ENCODE measurements at places on chromosomes 4 and X.
A peak's percentile ranks its signal among the peaks of the same experiment; 100 is the strongest.

DNA sequence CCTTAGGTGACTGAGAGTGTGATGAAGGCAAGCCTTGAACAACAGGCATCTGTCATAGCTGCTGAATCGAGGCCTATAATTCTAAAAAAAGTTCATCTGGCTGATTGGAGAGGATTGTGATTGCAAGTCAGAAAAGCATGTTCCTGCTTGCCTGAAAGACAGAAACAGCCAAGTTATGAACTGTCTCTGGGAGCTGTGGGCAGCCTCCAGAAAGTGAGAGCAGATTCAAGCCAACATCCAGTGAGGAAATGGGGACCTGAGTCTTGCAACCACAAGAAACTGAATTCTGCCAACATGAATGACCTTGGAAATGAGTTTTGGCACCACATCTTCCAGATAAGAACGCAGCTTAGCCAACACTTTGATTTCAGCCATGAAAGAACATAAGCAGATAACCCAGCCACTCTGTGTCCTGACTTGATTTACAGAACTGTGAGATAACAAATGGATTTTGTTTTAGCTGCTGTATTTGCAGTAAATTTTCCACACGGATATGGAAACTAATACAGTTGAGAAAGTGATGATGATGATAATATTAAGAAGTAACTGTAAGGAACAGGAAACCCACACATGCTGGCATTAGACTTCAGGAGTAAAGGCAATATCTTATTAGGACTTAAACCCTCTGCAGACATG is 240.3 kb upstream of the NDST3 start:
- peak; percentile 20 for DNase-seq

DNA sequence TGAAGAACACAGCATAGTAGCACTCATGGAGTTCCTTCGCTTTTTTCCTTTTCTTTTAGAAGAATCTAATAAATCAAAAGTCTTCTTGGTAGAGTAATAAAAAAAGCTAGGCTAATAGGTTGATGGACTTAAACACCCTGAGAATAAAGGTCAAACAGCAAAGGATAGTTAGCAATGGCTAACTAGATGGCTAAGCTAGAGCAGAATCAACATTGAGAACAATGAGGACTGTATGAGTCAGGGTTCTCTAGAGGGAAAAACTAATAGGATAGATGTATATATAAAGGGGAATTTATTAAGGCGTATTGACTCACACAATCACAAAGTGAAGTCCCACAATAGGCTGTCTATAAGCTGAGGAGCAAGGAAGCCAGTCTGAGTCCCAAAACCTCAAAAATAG is 550.9 kb downstream of the GLUD2 start:
- no peak for DNase-seq

DNA sequence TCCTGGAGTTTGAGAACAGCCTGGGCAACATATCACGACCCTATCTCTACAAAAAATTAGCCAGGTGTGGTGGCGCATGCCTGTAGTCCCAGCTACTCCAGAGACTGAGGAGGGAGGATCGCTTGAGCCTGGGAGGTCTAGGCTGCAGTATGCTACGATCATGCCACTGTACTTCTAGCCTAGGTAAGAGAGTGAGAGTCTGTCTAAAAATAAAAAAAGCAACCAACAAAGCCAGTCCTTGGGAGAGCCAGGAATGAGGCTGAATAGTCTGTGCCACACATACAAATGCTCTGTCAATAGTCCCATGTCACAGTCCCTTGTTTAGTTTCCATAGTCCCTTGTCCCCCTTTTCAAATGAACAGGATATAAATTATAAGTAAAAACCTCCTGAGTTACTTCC is 19.3 kb upstream of the PRSS48 start:
- no peak for DNase-seq

DNA sequence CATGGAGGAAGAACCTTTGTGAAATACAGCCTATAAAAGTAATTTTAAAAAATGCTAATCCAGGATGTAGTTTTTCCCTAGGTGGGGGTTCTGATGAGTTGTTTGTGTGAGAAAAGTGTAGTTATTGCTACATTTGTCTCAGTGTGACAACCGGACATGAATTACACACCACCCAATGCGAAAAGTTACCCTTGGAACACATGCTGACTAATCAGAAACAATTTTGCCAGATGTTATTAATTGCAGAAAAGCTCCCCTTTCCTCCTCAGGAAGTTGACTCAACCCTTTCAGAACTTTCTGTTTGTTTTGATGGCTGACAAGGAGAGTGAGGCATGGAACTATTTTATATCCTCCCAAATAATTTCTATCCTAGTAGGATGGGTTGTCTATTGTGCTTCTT is 38.1 kb upstream of the EDA2R start:
- DNase-seq, result no peak

GRCh38 chr4:180448306-180448705 is 1794.9 kb upstream of the TENM3 start:
- no peak for DNase-seq

GRCh38 chrX:66399273-66399672 is 235.2 kb downstream of the HEPH start:
- no peak for DNase-seq

DNA sequence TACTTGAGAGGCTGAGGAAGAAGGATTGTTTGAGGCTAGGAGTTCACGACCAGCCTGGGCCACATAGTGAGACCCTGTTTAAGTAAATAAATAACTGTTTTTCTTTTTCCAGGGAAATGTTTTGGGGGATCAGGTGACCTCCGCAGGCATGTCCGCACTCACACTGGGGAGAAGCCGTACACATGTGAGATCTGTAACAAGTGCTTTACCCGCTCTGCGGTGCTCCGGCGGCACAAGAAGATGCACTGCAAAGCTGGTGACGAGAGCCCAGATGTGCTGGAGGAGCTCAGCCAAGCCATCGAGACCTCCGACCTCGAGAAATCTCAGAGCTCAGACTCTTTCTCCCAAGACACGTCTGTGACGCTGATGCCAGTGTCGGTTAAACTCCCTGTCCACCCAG is 30.5 kb downstream of the ZBTB49 start:
- DNase-seq, result no peak

- DNase-seq, result peak; percentile 87
These were observed 177.6 kb downstream of the IQCM start for GRCh38 chr4:149638073-149638472.

GRCh38 chr4:15658136-15658770 is 3.1 kb upstream of the FBXL5 start:
- DNase-seq, result no peak

- DNase-seq, result no peak
These were observed 193.4 kb downstream of the UGT8 start for GRCh38 chr4:114791976-114792375.

DNA sequence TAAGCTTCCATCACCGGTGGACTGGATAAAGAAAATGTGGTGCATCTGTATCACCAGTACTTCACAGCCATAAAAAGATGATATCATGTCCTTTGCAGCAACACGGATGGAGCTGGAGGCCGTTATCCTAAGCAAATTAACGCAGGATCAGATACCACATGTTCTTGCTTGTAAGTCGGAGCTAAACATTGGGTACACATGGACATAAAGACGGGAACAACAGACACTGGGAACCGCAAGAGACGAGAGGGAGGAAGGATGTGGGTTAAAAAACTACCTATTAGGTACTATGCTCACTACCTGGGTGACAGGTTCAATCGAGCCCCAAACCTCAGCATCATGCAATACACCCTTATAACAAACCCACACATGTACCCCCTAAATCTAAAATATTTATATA is 16.3 kb upstream of the IDS start:
- DNase-seq, result no peak

- no peak for DNase-seq
These were observed 793 bp downstream of the TSPAN7 start for GRCh38 chrX:38561951-38562719.

- DNase-seq, result no peak
These were observed 7.6 kb downstream of the SLC25A14 start for GRCh38 chrX:130347321-130347720.

GRCh38 chr4:143241892-143242291 is 57.2 kb downstream of the USP38 start:
- peak; percentile 14 for DNase-seq

- no peak for DNase-seq
These were observed 163.1 kb downstream of the CPE start for GRCh38 chr4:165541851-165542459.

- no peak for DNase-seq
These were observed 5.1 kb upstream of the TNIP2 start for GRCh38 chr4:2761035-2761923.

DNA sequence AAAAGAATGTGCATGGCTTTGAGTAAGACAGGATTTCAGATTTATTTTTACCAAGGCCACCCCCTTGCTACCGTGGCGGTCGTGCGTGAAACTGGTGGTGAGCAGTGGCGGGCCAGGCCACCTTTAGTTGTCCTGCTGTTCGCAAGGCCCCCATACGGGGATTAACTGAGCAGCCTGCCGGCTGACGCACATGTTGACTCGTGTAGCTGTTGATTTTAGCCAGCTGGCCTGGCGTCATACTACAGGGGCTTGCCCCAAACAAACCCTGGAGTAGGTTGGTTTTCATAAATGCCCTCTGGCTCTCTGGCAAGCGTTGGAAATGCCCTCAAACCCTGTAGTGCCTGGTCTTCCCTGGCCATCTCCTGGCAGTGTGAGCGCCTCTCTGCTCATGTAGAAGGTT is 28.4 kb downstream of the WFS1 start:
- no peak for DNase-seq

DNA sequence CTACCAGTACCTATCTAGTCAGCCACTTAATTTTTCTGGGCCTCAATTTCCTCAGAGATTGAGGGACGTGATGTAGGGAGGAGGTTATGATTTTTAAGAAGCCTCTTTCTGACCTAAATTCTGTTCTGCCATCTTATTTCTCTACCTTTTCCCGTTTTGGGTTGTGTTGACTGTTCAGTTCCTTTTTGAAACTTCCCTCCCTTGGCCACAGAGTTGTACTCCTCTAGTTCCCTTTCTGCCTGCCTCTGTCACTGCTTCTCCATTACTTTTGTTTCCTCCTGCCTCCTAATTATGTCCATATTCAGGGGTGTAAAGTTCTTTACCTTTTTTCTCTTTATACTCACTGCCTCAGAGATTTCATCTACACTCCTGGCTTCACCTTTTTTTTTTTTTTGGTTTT is 25.4 kb downstream of the CLCN5 start:
- no peak for DNase-seq

GRCh38 chr4:6355052-6355451 is 85.4 kb downstream of the WFS1 start:
- DNase-seq, result no peak

DNA sequence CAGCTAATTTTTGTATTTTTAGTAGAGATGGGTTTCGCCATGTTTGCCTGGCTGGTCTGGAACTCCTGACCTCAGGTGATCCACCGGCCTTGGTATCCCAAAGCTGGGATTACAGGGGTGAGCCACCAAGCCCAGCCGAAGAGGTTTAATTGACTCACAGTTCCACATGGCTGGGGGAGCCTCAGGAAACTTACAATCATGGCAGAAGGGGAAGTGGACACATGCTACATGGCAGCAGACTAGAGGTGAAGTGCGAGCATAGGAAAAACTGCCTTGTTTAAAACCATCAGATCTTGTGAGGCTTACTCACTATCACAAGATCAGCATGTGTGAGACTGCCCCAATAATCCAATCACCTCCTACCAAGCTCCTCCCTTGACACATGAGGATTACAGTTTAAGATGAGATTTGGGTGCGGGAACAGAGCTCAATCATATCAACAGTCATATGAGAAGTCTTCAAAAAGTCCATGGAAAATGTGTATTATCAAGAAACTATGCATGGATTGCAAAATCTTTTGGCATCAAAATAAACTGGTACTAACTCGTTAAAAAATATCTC is 25.8 kb upstream of the RPL39 start:
- no peak for DNase-seq

GRCh38 chr4:27638163-27638915 is 777.7 kb downstream of the STIM2 start:
- DNase-seq, result peak; percentile 3

GRCh38 chr4:166432842-166433241 is 559.8 kb downstream of the TLL1 start:
- DNase-seq, result no peak

GRCh38 chr4:120009731-120010130 is 56.9 kb downstream of the MAD2L1 start:
- peak; percentile 50 for DNase-seq

DNA sequence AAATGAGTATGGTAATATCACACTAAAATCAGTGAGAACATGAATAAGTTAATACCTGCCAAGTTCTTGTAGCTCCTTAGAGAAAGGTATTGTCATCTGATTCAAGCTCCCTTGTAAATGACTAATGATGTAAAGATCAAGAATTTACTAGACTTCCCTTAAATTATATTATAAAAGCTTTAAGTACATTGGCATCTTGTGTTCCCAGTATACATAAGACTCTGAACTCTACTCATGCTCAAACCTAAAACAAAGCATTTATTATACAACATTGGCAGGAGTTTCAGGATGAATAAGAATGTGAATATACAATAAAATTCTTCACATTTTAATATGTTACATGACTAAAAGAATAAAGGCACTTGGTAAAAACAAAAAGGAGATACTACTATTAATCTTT is 126.8 kb upstream of the UNC5C start:
- DNase-seq, result no peak

DNA sequence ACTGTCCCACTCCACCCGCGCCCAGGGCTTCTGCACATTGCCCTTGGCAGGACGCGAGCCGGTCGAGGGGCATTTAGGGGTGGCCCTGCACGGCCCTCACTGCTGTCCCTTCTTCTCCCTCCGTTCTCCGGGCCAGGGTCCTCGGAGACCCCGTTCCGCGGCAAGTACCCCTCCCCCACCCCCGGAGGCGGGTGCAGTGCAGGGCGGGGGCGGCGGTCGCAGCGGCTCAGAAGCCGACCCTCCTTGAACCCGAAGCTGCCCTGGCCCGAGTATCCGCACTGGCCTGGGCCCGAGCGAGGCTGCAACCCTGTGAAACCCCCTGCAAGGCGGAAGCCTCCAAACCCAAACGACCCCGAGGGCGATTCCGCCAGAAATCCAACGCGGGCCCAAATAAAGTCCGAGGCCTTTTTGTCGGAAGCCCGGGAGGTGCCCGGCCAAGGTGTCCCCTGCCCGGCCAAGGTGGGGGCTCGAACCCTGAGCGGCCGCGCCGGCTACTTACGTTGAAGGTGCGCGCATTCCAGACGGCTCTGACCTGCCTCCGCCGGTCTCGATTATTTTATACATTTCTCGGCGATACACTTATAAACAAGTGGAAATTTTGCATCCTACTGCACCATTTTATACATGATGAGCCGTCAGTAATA is 53.1 kb upstream of the TMEM33 start:
- DNase-seq, result no peak

DNA sequence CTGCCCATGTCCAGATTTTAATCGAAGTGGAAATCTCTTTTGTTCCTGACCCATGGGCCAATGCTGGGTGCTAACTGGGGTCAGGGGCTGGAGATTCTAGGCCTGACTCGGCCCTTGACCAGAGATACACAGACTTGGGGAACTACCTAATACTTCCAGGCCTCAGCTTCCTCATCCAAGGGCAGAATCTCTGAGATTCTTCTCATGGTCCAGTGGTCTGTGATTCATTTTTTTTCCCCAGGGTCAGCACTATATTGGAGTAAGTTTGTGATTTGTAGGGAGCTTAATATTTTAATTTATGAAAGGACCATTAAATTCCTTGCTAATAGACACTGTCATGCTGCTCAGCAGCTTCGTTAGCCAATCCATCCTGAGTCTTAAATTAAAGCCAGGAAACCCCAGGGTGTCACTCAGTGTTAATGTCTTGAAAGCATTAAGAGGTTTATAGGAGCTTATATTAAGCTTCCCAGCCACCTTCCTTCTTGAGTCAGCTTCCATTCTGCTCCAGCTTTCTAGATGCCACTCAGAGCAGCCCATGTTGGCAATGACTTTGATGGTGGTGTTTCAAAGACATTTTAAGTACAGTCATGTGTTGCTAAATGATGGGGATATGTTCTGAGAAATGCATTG is 27.0 kb upstream of the PROM1 start:
- no peak for DNase-seq
